ENCODE measurements at places on chromosomes 4 and X. TPM values are rescaled to one million over a fixed set of nuclear protein-coding genes. Genes with fewer than 3 reads are reported as not detected.

DNA sequence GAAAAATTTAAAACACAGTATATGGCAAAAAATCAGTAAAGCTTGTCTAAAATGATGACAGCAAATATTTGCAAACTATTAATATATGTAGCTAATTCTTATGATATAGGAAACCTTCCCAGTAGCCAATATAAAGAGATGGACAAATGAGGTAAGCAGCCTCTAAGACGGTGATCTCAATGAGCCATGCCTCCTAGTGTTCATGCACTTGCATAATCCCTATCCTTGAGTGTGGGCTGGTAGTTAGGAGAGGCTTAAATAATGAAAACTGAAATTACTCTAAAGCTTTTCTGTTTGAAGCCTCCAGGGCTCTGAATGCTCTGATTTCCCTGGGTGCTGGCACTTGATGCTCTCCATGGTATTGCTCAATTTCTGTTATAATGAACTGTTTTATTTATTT lies 24.6 kb upstream of the ARMCX4 start:
- no peak for DNase-seq

DNA sequence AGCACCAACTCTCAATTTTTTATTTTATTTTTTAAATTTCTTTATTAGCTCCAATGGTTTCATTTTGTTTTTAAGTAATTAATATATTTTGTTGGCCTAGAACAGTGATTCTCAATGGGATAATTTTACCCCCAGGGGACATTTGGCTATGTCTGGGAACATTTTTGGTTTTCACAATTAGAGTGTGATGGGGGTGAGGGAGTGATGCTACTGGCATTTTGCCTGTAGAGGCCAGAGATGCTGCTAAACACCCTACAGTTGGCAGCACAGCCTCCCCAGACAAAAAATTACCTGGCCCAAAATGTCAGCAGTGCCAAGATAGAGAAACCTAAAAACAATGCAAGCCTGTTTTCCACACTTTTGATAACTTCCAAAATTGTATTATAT lies 64.6 kb downstream of the HHIP start:
- no peak for DNase-seq

GRCh38 chr4:149765630-149766029 lies 50.0 kb downstream of the IQCM start:
- DNase-seq: no peak

GRCh38 chr4:76702440-76703122 lies 195.4 kb downstream of the SOWAHB start:
- no peak for DNase-seq

DNA sequence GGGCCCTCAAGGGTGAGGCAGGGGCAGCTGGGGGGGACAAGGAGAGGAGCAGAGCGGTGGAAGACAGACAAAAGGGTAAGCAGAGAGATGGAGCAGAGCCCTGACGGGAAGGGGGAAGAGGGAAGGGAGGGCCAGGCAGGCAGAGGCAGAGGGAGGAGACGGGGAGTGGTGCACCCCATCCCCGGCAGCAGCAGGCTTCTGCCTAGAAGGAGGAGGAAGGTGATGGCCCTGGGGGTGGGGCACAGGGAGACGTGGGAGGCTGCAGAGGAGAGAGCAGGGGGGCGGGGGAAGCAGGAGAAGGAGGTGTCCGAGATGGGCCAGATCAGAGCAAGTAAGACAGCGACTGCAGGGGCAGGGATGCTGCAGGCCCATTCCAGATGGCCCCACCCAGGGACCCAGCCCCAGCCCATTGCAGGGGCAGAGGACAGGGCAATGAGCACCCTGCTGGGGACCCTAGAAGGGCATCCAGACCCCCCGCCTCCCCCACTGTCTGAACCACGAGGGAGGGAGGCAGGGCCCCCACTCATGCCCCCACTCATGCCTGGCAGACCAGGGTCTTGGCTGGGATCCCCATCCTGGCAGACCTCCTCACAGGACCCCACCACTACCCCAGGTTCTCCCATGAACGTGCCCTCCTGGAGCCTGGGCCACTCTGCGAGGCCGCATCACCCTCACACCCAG lies 2.7 kb downstream of the L1CAM start:
- no peak for DNase-seq

DNA sequence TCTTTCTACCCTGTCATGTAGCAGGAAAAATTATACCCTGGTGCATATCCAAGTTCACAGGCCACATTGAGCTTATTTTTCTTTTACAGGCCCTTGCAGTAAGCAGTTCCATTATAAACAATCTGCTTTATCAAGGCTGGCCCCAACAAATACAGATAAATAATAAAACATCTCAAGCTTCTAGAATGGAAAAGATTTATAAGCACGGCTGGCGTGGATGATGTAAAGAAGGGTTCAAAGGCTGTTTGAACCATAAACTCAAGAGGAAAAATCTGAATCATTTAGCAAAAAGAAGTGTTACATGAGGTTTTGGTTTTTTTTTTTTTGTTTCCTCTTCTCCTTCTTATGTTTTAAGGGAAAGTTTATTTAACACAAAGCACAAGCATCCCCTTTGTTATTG lies 109.7 kb downstream of the UNC5C start:
- no peak for DNase-seq

GRCh38 chr4:37735578-37735977 lies 49.4 kb upstream of the RELL1 start:
- DNase-seq: no peak

DNA sequence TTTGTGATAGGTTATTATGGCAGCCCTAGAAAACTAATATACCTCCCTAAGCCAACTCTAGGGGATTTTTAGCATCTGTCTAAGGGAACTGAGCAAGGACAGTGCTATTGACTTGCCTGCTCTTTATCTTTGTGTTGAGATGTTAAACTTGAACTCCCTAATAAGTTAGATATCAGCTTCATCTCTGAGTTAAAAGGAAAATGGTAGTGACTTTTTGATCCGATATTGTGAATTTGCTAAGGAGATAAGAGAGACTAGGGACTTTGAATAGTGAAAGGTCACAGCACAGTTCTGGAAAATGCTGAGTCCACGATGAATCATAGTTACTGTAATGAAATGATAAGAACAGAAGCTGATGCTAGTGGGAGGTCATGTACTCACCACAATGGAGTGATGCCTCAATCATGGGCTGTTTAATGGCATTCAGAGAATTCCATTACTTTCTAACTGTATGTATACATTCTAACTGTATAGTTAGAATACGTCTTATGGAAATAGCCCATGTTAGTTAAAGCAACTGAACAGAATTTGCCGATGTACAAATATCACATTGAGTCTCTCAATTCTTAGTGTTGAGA lies 147.2 kb downstream of the GLRA3 start:
- no peak for DNase-seq

DNA sequence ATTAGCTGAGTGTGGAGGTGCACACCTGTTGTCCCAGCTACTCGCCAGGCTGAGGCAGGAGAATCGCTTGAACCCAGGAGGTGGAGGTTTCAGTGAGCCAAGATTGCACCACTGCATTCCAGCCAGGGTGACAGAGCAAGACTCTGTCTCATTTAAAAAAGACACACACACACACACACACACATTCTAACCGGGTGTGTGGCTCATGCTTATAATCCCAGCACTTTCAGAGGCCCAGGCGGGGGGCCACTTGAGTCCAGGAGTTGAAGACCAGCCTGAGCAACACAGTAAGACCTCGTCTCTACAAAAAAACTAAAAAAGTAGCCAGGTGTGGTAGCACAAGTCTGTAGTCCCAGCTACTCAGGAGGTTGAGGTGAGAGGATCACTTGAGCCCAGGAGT lies 152.3 kb downstream of the LRBA start:
- no peak for DNase-seq

- DNase-seq: no peak
Observed at GRCh38 chr4:155885666-155886065, 17.8 kb upstream of the TDO2 start.

DNA sequence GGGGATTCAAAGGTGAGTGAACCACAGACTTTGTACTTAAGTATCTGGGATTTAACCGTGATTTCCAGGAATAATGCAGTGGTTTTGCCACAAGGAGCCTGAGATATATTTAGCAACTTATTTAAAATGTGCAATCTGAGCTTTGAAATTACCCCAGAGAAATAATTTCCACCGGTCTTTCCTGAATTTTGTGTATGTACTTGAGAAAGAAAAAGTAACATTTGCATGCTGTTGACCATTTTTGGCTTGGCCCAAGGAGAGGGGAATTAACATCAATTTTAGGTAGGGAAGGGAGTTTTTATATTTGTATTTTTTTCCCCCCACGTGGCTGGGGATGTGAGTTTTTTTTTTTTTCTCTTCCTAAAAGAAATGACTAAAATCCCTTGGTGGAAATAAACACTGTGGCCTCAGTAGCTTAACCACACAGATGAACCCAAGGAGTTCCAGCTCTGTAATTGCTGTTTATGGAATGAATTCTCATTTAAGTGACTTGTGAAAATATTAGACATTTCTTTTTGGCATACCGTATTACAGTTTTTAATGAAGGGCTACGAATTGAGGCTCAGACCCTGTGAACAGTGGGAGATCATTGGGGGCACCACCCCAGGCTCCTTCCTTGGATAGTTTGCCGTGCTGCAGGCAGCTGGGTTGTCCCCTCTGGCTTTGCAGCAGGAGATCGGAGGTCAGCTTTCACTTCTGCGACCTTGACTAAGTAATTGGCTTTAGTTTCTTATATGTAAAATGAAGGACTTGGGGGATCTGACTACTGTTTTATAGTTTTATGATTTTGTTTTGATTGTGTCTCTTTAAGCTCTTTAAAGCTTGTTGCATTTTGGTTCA lies 116.1 kb downstream of the ARHGAP10 start:
- DNase-seq: no peak

DNA sequence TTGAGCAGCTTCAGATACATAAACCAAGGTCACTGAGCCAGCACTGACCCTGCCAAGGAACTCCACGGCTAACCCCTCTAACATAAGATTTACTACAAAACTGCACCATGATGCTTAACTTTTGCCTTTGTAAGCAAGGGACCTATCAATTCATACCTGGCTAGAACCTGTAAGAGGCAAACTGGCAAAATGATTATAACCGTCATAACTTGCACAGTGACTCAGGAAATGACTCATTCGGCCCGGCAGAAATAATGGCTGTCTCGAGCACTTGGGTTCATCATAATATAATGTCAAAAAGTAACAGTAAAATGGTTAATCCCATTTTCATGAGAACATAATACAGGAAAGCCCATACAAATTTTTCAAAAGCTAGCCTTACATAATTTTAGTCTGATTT lies 17.2 kb downstream of the RASGEF1B start:
- no peak for DNase-seq

DNA sequence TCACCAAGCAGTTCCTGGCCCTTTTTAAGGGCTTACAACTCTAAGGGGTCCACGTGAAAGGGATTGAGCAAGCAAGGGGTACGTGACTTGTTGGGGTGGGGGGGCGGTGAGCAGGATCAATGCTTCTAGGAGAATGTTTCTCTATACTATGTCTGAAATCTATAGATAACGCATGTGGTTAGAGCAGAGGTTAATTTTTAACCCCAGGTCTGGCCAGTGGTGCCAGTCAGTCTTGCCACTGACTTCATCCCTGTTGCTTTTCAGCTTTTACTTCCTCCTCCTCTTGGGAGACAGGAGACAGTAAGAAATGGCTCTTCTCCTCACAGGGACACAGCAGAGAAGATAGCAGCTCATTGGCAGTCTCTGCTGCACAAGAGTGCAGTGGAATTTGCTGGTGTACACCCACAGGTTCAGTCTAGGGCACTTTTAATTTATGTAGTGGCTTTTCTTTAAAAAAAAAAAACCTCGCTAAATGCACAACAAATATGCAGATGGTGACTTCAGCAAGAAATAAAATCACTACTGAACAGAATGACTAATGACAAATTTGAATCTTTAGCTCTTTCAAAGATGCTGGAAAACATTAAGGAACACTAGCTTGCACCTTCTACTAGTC lies 190.5 kb downstream of the CCNG2 start:
- DNase-seq: no peak

- no peak for DNase-seq
Observed at GRCh38 chr4:109749388-109750082, 19.7 kb upstream of the PLA2G12A start.

DNA sequence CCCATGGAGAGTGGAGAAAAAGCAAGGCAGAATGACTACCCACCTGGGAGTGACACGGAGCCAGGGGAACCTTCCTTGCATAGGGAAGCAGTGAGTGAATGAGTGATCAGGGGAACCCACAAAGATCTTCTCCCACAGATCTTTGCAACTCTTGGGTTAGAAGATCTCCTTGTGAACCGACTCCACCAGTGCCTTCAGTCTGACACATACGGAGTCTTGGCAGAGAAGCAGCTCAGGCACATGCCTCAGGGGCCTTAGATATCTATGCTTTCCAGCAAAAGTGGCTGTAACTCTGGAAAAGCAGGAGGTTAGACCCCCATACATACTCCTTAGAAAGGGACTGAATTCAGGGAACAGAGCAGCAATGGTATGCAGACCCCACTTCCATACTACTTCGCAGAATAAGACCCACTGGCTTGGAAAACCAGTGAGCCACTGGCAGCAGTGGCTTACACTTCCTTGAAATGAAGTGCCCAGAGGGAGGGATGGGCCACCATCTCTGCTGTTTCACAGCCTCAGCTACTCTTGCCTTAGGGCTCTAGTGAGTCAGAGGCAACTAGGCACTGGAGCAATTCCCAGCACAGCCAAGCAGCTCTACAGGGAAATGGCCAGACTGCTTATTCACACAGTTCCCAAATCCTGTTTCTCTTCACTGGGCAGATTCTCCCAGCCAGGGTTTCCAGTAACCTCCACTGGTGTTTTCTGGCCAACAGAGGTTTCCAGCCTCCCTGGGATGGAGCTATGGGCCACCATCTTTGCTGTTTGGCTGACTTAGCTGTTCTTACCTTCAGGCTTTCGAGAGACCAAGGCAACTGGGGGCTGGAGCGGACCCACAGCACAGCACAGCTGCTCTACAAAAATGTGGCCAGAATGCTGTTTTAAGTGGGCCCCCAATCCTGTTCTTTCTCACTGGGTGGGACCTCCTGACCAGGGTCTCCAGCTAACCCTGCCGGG lies 82.8 kb upstream of the TCEAL2 start:
- no peak for DNase-seq

DNA sequence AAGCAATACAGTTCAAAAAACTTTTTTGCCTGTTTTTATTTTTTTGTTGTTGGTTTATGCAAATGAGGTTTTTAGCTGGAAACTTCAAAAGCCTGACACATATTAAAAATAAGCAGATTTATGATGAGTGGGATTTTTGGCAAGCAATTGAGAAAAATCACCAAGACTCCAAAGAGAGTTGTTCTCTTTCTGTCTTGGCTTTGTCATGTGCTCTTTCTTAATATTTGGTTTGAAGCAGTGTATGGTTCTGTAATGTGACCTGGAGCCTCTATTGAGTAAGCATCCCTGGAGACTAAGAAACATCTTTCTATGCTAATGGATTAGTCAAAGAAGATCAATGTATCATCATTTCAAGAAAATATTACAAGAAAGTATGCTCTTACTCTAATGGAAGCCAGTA lies 11.7 kb downstream of the TRIM2 start:
- no peak for DNase-seq

GYG2 gene
- not detected for total RNA-seq

LDOC1 gene
- 5.5 TPM for total RNA-seq

CENPVL2 gene
- total RNA-seq: not detected

FAT1 gene
- not detected for total RNA-seq

TMEM255A gene
- total RNA-seq: 0.18 TPM

GNRHR gene
- total RNA-seq: not detected

TCEAL7 gene
- not detected for total RNA-seq

PASD1 gene
- not detected for total RNA-seq

SPANXD gene
- not detected for total RNA-seq

TEX13B gene
- total RNA-seq: not detected

RXFP1 gene
- total RNA-seq: not detected

Data from activated B cell treated with CpG ODN at 0.5 μM for 24 hours (primary cell).